ENCODE measurements at places on chromosomes 1 and 21. TPM values are rescaled to one million over a fixed set of nuclear protein-coding genes. Genes with fewer than 3 reads are reported as not detected.

The B3GALT5 gene
- not detected for total RNA-seq

The CRYBG2 gene
- 0.74 TPM for total RNA-seq

The SLC19A1 gene
- total RNA-seq = 14.4 TPM

The PALMD gene
- not detected for total RNA-seq

The CYP2J2 gene
- total RNA-seq = 2.8 TPM

The CNR2 gene
- total RNA-seq = 0.99 TPM

Data from naive thymus-derived CD8-positive, alpha-beta T cell (primary cell).